ENCODE measurements at places on chromosomes 16 and 17. TPM values are rescaled to one million over a fixed set of nuclear protein-coding genes. Genes with fewer than 3 reads are reported as not detected.
A peak's percentile ranks its signal among the peaks of the same experiment; 100 is the strongest.

DNA sequence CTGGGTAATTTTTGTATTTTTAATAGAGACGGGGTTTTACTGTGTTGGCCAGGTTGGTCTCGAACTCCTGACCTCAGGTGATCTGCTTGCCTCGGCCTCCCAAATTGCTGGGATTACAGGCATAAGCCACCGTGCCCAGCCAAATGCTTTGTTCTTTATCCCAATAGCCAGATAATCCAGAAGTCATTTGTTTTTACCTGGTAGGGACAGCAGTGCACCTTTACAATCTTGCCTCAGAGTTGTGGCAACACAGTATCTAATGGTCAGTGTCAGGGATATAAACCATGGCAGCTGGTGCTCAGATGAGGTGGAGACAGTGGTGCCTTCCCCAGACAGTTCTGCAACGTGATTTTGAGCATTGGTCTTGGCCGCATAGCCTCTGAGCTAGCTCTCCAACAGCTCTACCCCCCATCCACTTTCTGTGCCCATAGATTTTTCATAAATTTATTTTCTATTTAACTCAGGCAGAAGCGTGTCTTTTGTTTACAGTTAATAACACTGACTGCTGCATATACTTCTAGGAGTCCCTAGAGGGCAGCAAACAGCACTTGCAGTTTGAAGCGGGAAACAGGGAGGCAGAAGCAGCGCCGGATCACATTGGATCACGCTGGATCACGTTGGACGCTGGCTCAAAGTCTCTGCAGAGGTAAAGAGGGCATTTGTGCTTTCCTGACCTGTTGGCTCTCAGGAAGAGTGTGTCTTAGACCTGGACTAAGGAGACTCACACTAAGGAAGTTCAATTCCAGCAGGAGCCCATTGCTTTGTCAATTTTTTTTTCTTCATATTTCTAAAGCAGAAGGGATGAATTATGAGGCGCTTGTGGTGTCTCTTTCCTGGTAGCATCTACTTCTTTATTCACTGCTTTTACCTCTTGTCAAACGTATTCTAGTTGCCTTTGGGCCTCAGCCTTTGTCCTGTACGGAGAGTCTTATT is 5.1 kb upstream of the GGT6 start:
- DNase-seq = peak; percentile 76

DNA sequence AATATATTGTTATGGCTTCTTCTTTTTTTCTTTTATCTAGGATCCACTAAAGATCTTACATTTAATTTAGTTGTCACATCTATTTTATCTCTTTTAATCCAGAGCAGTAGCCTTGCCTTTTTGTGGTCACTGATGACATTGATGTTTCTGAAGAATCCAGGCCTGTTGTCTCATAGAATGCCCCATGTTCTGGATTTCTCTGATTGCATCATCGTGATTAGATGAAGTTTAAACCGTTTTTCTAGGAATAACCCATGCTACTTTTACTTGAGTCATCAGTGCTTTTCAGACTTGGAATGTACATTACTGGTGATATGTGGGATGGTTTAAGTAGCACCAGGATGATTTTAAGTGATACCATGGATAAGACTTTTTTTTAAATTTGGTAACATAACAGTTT is 106.4 kb upstream of the CES5A start:
- no peak for DNase-seq

DNA sequence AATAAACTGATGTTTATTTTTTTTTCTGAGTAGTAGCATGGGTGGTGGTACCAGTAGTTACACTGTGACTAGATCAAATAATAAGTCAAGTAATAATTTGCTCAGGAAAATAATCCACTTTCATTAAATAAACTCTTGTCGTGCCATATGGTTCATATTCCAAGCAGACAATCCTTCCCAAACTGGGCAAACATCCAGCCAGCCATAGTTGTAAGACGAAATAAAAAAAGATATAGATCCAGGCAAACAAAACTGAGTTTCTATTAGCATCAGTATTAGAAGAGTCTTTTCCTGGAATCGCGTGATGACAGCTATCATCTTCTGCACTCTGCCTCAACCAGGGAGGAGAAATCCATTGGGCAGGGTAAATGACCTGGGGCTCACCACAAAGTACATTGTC is 508.4 kb upstream of the GOT2 start:
- no peak for DNase-seq

DNA sequence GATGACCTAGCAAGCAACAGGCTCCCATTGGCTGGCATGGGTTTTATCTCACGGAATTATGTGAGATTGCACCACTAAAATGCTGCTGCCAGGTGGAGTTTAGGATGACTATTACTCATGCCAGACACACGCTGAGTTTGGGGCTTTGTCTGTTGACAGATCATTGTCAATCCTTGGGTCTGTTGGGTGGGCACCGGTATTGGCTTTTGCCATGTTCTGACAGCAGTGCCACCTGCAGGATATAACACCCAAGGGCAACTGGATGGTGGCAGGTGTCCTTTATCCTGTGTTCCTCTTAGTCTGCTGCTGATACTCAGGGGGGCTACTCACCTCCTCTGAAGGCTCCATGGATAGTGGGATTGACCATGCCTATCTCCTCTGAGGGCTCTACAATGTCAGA is 221.6 kb upstream of the DYNLRB2 start:
- DNase-seq = no peak

GRCh38 chr17:10063730-10064241 is 134.6 kb downstream of the GAS7 start:
- peak; percentile 61 for DNase-seq

GRCh38 chr16:14199624-14200023 is 128.5 kb downstream of the MRTFB start:
- DNase-seq = no peak

DNA sequence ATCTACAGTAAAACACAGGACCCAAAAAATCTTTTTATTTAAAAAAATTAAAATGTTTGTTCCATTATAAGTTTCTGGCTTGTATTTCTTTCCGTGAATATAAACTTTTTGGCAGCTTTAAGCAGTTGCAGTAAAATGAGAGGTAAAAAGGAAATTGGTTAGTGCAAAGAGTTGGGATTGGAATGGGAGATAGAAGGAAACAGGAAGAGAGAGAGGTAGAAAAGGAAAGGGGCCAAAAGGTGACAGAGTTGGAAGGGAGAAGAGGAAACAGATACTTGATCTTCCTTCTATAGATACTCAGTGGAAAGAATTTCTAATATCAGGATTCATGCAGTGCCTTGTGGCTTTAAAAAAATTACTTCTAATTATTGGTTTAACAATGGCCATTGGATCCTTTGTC is 63.5 kb downstream of the NQO1 start:
- no peak for DNase-seq

DNA sequence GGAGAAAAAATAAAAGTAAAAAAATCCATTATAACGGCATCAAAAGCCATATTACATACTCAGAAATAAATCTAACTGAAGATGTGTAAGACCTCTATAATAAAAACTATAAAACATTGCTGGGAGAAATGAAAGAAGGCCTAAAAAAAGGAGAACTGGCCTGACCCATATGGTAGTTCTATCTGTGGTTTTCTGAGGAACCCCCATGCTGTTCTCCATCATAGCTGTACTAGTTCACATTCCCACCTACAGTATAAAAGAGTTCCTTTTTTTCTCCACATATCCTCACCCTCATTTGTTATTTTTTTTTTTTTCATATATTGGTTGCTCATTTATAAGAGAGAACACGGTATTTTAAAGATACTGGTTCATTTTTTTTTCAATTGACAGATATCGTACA is 191.8 kb downstream of the STX8 start:
- DNase-seq = no peak

DNA sequence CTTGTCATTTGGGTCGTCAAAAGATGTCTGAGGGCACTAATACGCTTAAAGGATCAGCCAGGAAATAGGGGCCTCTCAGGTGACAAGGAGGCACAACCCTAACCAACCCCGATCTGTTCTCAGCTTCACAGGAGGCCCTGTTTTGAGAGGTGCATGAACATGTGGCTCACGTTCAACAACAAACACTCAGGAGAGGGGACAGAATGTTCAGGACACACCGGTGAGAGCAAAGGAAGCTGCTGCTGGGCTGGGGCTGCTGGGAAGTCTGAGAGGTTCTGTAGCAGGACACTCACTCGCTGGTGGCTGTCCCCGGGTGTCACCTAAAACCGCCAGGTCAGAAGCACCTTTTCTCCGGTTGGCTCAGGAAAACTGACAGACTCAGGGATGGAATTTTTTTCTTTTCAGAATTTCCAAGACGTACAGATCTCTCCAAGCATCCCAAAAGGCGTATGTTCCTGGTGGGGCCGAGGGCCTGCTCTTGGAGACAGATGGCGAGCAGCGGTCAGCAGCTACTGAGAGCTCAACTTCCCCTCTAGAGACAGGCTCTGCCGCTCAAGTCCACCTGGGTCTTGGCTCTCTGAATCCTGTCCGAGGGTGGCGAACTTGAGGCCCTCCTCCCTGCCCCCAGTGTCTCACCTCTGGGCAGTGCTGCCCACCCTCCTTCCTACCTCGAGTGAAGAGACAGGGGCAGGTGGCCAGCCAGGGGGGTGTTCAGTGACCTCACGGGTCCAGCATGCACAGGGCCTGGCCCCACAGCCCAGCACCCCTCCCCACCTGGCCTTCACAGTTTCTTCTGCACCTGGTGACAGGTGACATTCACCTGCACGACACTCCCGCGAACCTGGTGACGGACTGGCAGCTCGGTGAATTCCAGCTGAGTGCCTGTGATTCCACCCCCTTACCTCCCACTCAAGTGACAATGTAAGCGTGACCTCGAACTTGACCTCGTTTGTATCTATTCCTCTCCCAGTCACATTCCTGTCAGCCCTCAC is 22.9 kb downstream of the CLUH start:
- DNase-seq = peak; percentile 48

DNA sequence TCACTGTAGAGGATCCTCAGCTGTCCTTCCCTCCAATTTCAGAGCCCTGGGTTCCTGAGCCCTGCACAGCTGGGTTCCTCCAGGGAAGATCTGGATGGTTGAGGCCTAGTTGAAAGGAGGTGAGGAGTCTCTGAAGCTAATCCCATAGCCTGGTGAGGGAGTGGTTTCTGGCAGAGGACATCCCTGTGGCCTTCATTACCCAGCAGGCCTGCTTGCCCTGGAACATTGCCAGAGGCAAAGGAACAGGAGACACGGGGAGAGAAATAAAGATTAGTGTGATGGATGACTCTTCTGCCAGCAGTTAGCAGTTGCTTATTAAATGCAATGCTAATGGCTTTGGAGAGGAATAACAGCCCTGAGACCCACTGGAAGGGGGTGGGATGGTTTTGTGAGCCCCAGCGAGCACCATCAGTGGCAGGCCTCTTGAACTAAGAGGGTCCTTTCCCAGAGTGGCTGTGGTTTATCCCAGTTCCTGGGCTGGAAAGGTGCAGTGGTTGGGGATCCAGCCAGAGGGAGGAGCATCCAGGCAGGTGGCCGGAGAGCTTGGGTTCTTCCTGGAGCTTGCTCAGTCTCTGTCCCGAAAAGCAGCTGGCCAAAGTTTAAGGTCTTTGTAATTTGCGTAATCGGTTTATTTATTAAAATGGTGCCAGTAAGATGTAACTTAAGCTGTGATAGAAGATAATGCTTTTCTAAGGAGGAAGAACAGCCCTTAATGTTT is 209.7 kb downstream of the CCDC182 start:
- no peak for DNase-seq

- no peak for DNase-seq
These were observed 58.2 kb upstream of the HAPSTR1 start for GRCh38 chr16:9033125-9033830.

DNA sequence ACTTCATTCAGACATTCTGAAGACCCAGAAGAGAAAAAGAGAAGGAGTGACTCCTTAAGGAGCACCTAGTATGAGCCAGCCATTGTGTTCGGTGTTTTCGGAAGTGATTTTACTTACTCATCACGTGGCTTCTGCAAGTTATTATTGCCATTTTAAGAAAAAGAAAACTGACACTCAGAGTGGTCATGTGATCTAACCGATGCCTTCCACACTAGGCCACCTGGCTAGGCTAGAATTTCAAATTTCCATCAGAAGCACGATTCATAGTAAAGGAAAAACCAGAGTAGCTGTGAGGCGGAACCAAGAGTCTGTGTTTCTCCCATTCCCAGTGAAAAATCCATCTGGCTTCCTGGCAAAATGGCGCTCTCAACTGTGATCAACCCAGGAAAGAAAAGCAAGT is 32.0 kb downstream of the GTF3C1 start:
- no peak for DNase-seq

- DNase-seq = no peak
These were observed 20.9 kb downstream of the HAPSTR1 start for GRCh38 chr16:9112166-9112843.

GRCh38 chr17:77132411-77133086 is 8.2 kb upstream of the SEC14L1 start:
- no peak for DNase-seq

UBALD2 gene
- total RNA-seq = 28.1 TPM

GRAPL gene
- 1.5 TPM for total RNA-seq

CCDC200 gene
- total RNA-seq = not detected

SPIRE2 gene
- total RNA-seq = 1.2 TPM

KCNG4 gene
- total RNA-seq = not detected

Data from Right ventricle myocardium superior (tissue), 1 donor.